HFFc6 (cell line): ENCODE measurements at places on chromosomes 11 and 22. TPM values are rescaled to one million over a fixed set of nuclear protein-coding genes. Genes with fewer than 3 reads are reported as not detected.

- DNase-seq: no peak
- H3K27me3 ChIP-seq: peaks cover 5% of the 10 kb centered on the region; the same call in 1 of the 2 replicates
- H3K4me3 ChIP-seq: no peak overlapping the region
- peaks cover 5% of the 10 kb centered on the region for H3K4me1 ChIP-seq
- H3K36me3 ChIP-seq: no peaks in the 10 kb centered on the region
- no peak overlapping the region for H3K27ac ChIP-seq
Measured at GRCh38 chr11:126438272-126438671, 82.8 kb downstream of the ST3GAL4 start.

LIF gene
- 1.3 TPM in 2 replicates for total RNA-seq

GRCh38 chr11:45057938-45058646 lies 88.3 kb upstream of the PRDM11 start:
- no peaks in the 10 kb centered on the region for H3K36me3 ChIP-seq
- H3K4me1 ChIP-seq: no peaks in the 10 kb centered on the region
- H3K27ac ChIP-seq: no peak overlapping the region
- no peak for DNase-seq
- no peak overlapping the region for H3K4me3 ChIP-seq

- H3K36me3 ChIP-seq: no peaks in the 10 kb centered on the region
- no peaks in the 10 kb centered on the region for H3K27me3 ChIP-seq
- no peak overlapping the region for H3K27ac ChIP-seq
- no peak overlapping the region for H3K4me3 ChIP-seq
Measured at GRCh38 chr11:114564831-114565230, 5.2 kb upstream of the NXPE1 start.

GRCh38 chr11:74570266-74571061 lies 21.9 kb upstream of the POLD3 start:
- H3K27ac ChIP-seq: no peak overlapping the region
- H3K36me3 ChIP-seq: no peaks in the 10 kb centered on the region
- H3K4me3 ChIP-seq: no peak overlapping the region
- peaks cover 5% of the 10 kb centered on the region; the same call in 1 of the 2 replicates for H3K4me1 ChIP-seq
- peaks cover 21% of the 10 kb centered on the region for H3K27me3 ChIP-seq

SLC35E4 gene
- total RNA-seq: 5.4 to 6.9 TPM (median 6.5 TPM) in 3 replicates

DNA sequence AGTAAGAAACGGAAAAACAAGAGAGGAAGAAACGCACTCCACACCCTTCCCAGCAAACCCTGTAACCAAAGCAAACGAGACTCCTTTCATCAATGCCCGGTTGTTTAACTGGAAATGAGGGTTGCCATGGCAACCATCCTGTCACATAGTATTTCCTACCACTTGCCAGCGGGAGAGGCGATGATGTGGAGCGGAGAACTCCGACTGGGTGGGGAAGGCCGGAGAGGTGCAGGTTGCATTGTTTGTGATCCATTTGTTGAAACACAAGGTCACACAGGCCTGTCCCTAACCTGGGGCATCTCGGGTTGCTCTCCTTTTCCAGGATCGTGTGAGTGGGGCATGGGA lies 609.9 kb downstream of the BUD13 start:
- H3K36me3 ChIP-seq: no peaks in the 10 kb centered on the region
- no peaks in the 10 kb centered on the region for H3K4me1 ChIP-seq
- H3K27me3 ChIP-seq: no peaks in the 10 kb centered on the region; the same call in 1 of the 2 replicates
- no peak for DNase-seq
- no peak overlapping the region for H3K27ac ChIP-seq

GRCh38 chr22:22157348-22157725 lies 87.2 kb upstream of the VPREB1 start:
- no peak overlapping the region for H3K27ac ChIP-seq
- no peak overlapping the region for H3K4me3 ChIP-seq
- H3K27me3 ChIP-seq: peaks cover 7% of the 10 kb centered on the region
- no peaks in the 10 kb centered on the region for H3K4me1 ChIP-seq
- no peak for DNase-seq
- H3K36me3 ChIP-seq: no peaks in the 10 kb centered on the region

PARVG gene
- total RNA-seq: not detected in 3 replicates

HEPN1 gene
- not detected in 3 replicates for total RNA-seq

DNA sequence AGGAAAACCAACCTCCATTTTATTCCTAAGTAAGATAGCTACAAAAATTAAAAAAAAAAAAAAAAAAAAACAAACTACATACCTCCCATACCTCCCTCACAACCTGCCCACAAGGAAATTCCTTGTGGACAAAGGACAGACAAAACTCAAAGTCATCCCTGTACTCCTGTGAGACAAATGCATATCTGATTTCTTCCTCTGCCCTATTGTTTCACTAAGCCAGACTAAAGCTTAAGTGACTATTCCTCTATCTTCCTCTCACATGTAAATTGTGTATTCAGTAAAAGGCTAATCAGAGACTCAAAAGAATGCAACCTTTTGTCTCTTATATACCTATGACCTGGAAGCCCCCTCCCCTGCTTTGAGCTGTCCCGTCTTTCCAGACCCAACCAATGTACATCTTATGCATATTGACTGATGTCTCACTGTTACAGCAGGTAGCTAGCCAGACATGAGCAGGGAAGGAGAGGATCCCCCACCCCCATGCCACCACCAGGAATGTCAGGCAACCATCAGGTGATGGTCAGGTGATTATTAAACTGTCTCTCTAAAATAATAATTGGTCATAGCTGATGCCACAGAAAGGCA lies 289.4 kb downstream of the SBF2 start:
- peaks cover 8% of the 10 kb centered on the region for H3K27me3 ChIP-seq
- H3K4me1 ChIP-seq: peaks cover 38% of the 10 kb centered on the region
- no peak overlapping the region for H3K4me3 ChIP-seq
- H3K36me3 ChIP-seq: peaks cover 32% of the 10 kb centered on the region

DNA sequence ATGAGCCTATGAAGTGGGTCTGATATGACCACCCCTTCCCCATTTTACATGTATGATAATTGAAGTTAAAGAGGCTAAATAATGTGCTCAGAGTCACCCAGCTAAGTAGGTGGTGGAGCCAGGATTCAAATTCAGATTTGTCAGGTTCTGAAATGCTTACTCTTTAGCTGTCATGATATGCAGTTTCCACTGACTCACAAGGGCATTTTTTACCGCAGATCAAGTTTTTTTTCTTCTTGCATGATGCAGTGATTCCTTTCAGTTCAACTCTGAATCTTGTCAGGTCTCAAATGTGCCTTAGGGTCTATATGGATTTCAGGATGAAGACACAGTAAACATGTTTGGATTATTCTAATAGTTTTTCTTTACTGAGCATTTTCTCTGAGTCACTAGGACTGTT lies 12.6 kb upstream of the TRIM44 start:
- H3K36me3 ChIP-seq: no peaks in the 10 kb centered on the region
- H3K27ac ChIP-seq: no peak overlapping the region
- peak overlapping the region; percentile 56; the same call in 1 of the 2 replicates for H3K4me3 ChIP-seq

GRCh38 chr11:108797578-108798100 lies 132.8 kb downstream of the DDX10 start:
- H3K4me3 ChIP-seq: no peak overlapping the region
- H3K4me1 ChIP-seq: no peaks in the 10 kb centered on the region
- no peaks in the 10 kb centered on the region for H3K27me3 ChIP-seq
- no peak for DNase-seq
- peaks cover 11% of the 10 kb centered on the region for H3K36me3 ChIP-seq

DNA sequence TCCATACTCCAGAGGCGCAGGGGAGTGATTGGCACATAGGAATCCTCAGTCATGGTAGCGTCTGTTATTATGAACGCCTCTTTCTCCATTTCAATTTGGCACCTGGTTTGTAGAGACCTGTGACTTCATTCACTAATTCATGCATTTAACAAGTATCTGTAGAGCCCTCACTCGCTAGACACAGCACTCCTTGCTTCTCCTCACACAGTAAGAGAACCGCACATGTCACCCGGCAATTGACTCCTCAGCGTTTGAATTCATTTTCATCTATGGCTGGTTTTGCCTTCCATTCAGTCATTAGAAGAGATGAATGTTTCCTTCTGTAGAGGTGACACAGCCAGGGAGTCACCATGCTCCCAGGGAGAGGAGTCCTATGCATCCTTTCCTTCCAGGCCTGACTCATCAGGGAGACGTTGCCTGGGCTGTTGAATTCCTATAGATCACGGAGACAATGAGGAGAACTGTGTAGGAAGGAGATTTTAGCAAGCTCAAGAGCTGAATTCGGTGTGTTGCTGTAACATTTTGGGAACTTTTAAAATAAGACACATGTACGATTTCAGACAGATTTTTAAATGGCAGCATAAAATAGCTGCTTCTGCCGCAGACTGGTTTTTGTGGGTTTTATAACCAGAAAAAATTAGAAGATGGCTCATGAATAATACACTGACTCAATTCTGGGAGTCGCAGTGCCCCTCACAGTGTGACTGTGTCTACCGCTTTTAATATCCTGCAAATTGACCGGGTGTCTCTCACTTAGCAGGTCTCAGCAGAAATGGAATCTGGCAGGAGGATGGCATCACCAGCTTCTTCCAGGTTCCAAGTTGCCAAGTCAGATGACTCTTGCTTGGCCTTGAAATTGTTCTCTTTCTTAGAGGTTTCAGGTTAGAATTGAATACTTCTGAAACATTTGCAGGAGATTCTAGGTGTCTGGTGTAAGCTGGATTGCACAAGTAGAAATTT lies 44.4 kb upstream of the CLMP start:
- no peaks in the 10 kb centered on the region for H3K36me3 ChIP-seq
- H3K4me3 ChIP-seq: peak overlapping the region; percentile 76
- peak; percentile 72 for DNase-seq
- H3K27me3 ChIP-seq: no peaks in the 10 kb centered on the region; the same call in 1 of the 2 replicates
- peaks cover 59% of the 10 kb centered on the region for H3K4me1 ChIP-seq

CD6 gene
- total RNA-seq: not detected in 3 replicates

DNA sequence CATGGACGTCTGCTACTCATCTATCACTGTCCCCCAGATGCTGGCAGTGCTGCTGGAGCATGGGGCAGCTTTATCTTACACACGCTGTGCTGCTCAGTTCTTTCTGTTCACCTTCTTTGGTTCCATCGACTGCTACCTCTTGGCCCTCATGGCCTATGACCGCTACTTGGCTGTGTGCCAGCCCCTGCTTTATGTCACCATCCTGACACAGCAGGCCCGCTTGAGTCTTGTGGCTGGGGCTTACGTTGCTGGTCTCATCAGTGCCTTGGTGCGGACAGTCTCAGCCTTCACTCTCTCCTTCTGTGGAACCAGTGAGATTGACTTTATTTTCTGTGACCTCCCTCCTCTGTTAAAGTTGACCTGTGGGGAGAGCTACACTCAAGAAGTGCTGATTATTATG lies 9.2 kb upstream of the OR9Q2 start:
- H3K4me3 ChIP-seq: no peak overlapping the region
- no peaks in the 10 kb centered on the region for H3K36me3 ChIP-seq
- H3K27ac ChIP-seq: no peak overlapping the region
- H3K27me3 ChIP-seq: peaks cover 9% of the 10 kb centered on the region

DNA sequence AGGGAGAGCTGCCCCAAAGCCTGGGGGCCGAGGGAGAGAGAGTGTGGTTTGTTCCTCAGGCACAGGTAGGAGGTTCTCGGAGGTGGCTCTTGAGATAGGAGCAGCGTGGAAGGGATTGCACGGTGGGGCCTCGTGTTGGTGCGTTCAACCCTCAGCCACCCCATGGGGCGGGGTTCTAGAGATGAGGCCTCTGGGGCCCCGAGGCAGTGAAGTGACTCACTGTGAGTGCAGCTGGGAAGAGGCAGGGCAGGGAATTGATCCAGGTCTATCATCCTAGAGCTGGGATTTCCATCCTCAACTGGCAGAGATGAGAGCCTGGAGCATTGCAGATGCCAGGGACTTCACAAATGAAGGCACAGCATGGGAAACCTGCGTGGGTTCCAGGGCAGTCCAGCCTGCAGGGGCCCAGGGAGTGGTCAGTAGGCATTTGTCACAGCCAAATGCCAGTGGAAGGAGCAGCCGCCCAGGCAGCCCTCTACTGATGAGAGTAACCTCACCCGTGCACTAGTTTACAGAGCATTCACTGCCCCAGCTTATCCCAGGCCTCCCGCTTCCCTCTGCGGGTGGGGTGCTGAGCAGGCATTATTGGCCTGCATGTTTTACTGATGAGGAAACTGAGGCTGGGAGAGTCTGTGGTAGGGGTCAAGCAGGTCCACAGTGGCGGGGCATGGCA lies 5.1 kb upstream of the SMARCB1 start:
- peak; percentile 79 for DNase-seq
- H3K27ac ChIP-seq: peak overlapping the region; percentile 90
- peaks cover 33% of the 10 kb centered on the region for H3K4me1 ChIP-seq
- H3K27me3 ChIP-seq: peaks cover 2% of the 10 kb centered on the region; the same call in 1 of the 2 replicates

PRDM11 gene
- 2.2 to 7.1 TPM (median 5.8 TPM) in 3 replicates for total RNA-seq

DNA sequence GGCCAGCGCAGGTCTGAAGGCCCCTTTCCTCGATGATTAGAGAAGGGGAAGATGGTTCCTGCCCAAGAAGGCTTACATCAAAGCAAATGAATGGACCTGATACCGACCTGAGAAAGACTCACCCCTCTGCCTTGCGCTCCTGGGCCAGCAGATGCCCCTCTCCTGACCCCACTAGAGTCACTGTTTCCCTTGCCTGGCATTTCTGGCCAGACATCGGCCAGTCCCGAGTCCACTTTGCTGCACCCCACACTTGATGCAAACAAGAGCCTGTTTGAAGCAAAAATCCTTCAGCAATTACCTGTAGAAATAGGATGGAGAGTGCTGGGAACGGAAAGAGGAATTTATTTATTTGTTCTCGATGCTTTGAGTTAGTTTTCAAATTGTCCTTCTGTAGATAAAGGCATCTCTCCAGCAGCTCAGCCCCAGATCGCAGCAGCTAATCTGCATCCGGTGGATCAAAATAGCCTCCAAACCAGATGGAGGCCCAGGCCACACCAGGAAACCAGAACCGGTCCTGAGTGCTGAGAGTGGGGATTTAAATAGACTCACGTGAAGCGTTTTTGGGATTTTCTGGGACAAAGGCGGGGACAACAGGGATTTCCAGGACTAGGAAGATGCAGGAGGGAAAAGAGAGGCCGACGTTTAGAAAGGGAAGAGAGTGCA lies 148.6 kb downstream of the TRIM29 start:
- no peak overlapping the region for H3K4me3 ChIP-seq
- H3K4me1 ChIP-seq: no peaks in the 10 kb centered on the region
- no peak overlapping the region for H3K27ac ChIP-seq
- H3K27me3 ChIP-seq: peaks cover 65% of the 10 kb centered on the region
- no peak for DNase-seq
- H3K36me3 ChIP-seq: no peaks in the 10 kb centered on the region

- peaks cover 21% of the 10 kb centered on the region for H3K36me3 ChIP-seq
- H3K4me3 ChIP-seq: peak overlapping the region; percentile 3; the same call in 1 of the 2 replicates
- no peak for DNase-seq
- H3K27ac ChIP-seq: peak overlapping the region; percentile 6; the same call in 1 of the 2 replicates
- peaks cover 69% of the 10 kb centered on the region for H3K4me1 ChIP-seq
Measured at GRCh38 chr11:108914981-108915380, 250.1 kb downstream of the DDX10 start.

GRCh38 chr11:120279502-120279901 lies 39.6 kb downstream of the POU2F3 start:
- H3K27me3 ChIP-seq: peaks cover 45% of the 10 kb centered on the region
- H3K36me3 ChIP-seq: no peaks in the 10 kb centered on the region
- H3K4me3 ChIP-seq: no peak overlapping the region
- DNase-seq: no peak
- H3K4me1 ChIP-seq: 0 out of 2 replicates have a peak, but pooled peaks cover 5% of the 10 kb centered on the region
- no peak overlapping the region for H3K27ac ChIP-seq

DNA sequence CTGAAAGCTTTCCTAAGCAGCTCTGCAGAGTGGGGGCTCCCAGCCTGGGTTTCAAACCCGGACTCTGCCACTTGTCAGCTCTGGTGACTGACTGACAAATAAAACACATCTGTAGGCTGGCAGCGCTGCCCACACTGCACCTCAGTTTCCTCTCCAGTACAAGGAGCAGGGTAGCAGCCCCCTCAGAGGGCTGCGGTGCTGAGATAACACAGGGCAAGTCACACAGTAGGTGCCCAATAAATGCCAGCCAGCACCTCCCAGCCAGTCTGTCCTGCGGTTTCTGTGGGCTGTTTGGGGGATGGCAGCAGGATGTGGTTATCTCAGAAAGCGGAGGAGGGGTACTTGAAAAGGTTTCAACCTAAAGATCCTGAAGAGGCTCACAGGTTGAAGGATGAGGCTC lies 1.5 kb downstream of the SYT12 start:
- no peak for DNase-seq
- no peak overlapping the region for H3K4me3 ChIP-seq
- H3K36me3 ChIP-seq: no peaks in the 10 kb centered on the region
- H3K27ac ChIP-seq: no peak overlapping the region
- peaks cover 18% of the 10 kb centered on the region for H3K27me3 ChIP-seq
